ENCODE measurements at places on chromosomes 4 and X.
A peak's percentile ranks its signal among the peaks of the same experiment; 100 is the strongest.

DNA sequence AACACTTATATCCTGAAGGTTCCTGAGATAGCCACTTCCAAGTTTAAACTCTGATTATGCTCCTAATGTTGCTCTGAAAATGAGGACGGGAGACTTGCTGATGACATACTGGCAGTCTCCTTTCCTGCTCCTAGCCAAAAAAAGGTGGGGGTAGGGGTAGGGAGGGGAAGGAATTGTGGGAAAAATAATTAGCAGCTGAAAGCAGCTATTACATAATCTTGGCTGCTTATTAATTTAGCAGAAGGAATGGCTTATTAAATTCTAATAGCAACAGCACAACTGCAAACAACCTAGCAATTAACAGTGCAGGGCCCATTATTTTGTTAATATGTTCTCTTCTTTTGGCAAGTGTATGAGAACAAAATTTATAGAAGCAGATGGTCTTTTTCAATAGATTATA, 2.0 kb upstream of the AP1S2 start:
- no peak for DNase-seq

- DNase-seq: no peak
These were observed 227.2 kb upstream of the BMP3 start for GRCh38 chr4:80803337-80803736.

DNA sequence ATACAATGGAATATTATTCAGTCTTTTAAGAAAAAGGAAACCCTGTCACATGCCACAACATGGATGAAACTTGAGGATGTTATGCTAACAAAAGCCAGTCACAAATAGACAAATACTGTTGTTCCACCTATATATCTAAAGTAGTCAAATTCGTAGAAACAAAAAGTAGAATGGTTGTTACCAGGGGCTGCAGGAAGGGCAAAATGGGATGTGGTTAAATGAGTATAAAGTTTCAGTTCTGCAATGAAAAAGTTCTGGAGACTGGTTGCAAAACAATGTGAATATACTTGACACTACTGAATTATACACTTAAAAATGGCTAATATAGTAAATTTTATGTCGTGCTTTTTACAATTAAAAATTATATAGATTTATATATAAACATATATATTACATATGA, 12.2 kb downstream of the SPOCK3 start:
- no peak for DNase-seq

GRCh38 chrX:118528071-118528737, 32.6 kb downstream of the DOCK11 start:
- peak; percentile 39 for DNase-seq

DNA sequence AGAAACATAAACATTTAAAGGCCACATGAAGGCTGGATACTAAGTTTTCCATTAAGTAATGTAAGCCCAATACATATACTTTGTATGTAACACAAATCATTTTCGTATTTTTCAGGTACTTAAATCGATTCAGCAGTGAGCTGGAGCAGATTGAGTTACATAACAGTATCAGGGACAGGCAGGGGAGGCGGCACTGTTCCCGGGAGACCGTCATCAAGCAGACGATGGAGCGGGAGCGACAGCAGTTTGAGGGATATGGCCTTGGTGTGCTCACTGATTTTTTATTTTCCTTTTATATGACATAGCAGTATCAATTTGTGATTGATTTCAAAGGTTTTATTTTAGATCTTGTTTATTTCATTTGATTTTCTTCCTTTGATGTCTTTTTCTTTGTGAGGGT, 20.7 kb downstream of the TMA16 start:
- DNase-seq: no peak

GRCh38 chr4:75484190-75484589, 30.0 kb downstream of the RCHY1 start:
- no peak for DNase-seq

GRCh38 chr4:133808151-133808550, 393.4 kb downstream of the PABPC4L start:
- no peak for DNase-seq

GRCh38 chr4:106951891-106952290, 84.2 kb downstream of the DKK2 start:
- no peak for DNase-seq

DNA sequence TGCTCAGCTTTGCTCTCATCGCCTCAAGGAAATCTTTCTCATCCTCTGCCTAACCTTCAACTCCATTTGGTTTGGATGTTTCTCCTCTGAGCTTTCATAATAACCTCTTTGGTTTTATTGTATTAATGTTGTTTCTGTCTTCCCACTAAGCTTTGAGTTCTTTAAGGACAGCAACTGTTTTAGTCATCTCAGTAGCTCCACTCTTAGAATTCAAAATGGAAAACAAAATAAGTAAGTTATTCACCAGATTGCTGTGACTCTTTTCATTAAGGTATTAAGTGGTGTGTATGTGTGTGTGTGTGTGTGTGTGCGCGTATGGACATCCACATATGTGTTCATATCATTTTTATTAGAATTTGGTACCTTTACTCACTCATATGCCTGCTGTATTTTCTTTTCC, 279.2 kb upstream of the BOD1L1 start:
- no peak for DNase-seq

- DNase-seq: peak; percentile 19
These were observed 660 bp downstream of the WWC2 start for GRCh38 chr4:183099537-183100297.

GRCh38 chr4:38310446-38311043, 350.3 kb downstream of the PTTG2 start:
- peak; percentile 43 for DNase-seq

GRCh38 chr4:70269674-70270073, 27.3 kb downstream of the CSN3 start:
- DNase-seq: no peak

DNA sequence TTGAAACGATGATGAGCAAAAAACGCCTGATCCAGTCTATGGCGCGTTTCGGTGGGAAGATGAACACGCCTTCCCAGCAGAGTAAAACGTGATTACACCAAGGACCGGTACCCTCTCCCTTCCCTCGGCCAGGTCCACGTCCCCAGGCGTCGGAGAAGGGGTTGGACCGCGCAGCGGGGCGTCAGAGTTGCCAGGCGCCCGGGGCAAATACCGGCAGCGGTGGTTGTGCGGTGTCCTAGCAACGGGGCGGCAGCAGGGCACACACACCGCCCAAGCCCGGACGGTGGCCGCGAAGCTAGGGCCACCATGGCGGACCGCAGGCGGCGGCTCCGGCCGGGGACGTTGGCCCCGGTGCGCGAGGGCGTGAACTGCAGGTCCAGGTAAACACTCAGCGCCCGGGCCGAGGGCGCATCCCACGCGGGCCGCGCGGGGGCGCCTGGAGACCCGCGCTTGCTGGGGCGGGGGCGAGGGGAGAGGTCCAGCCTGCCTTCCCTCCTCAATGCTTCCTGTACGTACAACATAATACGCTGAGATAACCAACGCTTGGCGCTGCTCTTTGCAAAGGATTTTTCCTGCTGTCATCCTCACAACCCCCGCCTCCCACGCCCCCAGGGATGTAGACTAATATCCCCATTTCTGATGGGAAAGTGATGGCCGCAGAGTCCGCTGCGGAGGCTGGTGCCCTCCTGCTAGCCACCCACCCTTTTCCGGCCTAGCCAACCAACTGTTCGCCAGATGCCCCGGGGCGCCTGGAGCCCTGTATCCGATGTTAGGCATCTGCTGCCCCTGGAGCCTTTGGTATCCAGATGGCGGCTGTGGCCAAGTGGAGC, at the start of gene FAM47E:
Gene FAM47E (plus strand): TSS at position 281 of the 830 bp plus-strand sequence. CDS start 26 bp downstream, at position 307.
- DNase-seq: peak; percentile 19

DNA sequence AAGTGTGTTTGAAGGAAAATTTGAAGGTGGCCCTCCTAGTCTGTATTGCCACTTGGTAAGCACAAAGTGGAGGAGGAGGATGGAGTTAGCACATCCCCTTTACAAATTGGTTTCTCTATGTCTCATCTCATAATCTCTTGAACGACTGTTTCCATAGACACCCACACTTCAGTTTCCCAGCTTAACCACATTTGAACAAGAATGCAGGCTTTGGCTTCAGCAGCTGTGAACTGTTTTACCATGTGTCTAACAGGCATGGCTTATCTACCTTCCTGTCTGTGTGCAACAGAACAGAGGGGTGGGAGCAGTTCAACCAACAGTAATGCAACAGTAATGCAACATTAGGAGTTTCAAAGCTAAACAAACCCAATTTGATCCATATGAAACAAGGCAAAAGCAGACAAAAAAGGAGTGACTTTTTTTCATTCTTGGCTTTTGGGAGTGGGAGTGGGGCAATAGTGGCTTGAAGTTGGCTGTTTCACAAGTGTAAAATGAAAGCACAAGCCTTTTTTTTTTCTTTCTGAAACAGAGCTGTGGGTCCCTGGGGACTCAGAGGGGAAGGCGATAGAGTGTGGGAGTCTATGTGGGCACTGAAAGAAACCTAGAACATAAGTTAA, 108.0 kb downstream of the ITM2A start:
- DNase-seq: peak; percentile 32

DNA sequence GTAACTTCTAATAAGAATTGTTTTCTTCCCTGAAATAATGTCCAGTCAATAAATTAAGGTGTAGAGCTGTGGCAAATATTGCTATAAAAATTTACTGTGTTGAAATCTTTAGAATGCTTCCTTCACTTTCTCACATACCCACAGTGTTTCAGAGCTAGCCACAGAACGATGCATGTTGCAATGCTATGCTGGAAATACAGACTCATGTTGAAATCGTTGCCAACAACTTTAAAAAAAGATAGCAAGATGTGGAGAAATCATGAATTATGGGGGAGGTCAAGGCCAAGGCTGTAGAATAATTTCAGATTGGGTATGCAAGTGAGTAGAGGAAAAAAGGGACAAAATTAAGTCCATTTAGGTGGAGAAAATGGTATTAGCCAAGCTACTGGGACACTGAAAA, 204.8 kb downstream of the VEGFC start:
- DNase-seq: no peak

- DNase-seq: no peak
These were observed 112.7 kb downstream of the ZAR1 start for GRCh38 chr4:48602763-48603162.

DNA sequence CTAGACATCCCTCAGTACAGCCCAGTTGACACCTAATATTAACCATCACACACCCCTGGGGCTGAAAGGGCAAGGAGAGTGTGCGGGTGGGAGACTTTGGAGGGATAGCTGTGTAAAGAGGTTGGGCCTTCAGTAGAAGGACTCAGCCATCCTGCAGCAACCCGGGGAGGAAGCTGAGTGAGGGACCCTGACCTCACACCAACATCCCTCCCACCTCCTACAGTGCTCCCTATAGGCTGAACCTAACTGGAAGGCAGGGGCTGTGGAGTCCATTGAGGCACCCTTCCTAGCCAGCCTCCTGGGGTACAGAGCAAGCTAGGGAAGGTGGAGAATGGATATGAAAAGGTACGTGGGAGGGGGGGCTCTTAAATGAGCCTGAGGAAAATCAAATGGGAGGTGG, 276.3 kb downstream of the PTTG2 start:
- DNase-seq: no peak

DNA sequence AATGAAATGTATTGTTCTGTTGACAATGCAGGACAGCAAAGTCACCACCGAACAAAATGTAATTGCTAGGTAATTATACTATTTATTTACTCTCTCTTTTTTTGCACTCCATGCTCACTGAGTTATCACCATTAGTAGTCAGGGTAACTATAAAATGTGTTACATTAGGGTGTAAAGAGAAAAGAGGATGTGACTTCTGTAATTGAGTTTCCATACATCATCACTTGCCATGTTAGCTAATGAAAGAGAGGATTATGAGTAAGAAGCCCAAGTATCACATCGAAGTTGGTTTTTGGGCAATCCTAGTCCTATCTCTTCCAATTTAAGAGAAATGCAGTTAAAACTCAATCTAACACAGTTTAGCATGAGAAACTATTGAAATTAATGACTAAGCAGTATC, 7.6 kb downstream of the ZXDA start:
- no peak for DNase-seq

DNA sequence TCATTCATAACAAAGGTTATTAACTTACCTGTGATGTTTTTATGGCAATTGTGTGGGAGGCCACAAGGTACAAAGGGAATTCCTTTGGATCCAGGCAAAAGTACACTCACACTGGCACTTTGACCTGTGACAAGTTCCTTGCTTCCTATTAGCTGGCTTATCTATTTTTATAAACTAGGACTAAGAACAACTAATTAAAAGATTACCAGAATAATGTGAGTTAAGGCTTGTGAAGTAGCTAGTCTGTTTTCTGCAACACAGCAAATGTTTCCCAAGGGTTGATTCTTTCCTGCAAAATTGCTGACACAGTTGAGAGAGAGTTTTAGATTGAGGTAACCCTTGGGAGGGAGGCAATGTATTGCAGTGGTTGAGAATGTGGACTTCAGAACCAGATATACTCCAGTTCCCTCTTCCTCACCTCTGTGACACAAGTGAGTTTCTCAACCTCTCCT, 107.9 kb downstream of the CPEB2 start:
- no peak for DNase-seq

DNA sequence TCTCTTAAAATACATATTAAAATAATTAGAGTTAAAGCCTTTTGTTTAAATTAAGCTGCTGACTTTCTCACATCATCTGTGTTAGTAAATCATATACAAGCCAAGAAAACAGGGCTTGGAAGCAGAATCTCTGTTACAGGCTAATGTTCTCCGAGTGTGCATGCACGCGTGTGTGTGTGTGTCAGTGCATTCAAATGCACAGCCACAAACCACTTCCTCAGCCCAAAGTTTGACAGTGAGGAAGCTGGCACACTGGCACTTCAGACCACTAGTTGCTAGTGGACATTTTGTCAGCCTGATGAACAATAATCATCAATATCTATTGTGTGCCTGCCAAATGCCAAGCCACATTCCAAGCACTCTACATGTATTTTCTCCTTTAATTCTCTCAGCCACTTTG, 5.6 kb downstream of the MAOB start:
- DNase-seq: no peak

DNA sequence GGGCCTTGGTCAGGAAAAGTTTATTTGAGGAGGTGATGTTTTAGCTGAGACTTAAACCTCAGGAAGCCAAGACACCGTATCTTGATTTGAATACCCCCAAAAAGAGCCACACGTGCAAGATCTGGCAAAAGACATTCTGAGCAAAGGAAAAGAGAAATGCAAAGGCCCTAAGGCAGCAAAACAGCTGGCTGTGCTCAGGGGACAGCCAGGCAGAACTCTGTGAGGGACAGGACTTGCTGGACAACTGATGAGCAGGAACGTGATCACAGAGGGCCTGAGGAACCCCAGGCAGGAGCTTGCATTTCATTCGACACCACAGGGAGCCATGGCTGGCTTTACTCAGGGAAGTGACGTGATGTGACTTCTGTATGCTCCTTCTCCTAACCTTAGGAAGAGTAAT, 56.0 kb downstream of the OCRL start:
- DNase-seq: no peak

GRCh38 chr4:110172972-110173371, 25.4 kb downstream of the ELOVL6 start:
- DNase-seq: no peak

- DNase-seq: no peak
These were observed 69.8 kb downstream of the MTNR1A start for GRCh38 chr4:186485561-186486062.

DNA sequence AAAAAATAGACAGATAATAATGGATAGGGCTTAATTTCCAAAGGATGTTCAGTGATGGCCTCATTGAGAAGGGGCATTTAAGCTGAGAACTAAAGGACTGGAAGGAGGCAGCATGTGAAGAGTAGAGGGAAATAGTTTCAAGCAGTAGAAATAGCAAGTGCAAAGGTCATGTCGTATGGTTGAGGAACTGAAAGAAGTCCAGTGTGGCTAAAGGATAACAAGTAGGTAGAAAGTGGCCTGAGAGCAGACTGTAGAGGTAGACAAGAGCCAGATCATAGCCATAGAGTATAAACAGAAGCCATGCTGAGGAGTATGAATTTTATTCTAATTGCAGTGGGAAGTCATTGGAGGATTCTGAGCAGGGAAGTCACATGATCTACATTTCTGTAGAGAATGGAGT, 72.3 kb downstream of the GRIA3 start:
- DNase-seq: no peak

Data from activated CD8-positive, alpha-beta memory T cell treated with anti-CD3 and anti-CD28 coated beads, Interleukin-2, amount 50 U/mL, for 4 hours (primary cell).